Ovary (tissue), 10 donors: ENCODE measurements at places on chromosomes 5 and 9. TPM values are rescaled to one million over a fixed set of nuclear protein-coding genes. Genes with fewer than 3 reads are reported as not detected.

Gene GADD45G
- 59.0 TPM for polyA plus RNA-seq

DNA sequence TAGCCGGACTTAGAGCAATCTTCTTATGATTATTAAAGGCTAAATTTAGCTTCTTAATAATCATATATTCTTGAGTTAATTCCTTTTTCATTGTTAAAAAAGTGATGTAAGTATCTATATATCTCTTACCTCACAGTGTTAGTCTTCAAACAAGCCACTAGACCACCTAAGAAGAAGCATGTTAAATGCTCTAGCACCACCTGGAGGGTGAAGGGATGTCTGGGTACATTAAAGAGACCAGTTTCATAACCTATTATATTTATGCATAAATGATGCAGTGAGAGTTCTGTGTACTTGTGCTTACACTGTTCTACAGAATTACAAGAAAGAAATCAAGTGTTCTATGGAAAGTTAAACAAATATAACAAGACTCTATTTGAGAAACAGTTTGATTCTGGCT is 55.9 kb upstream of the SLCO6A1 start:
- no peak for DNase-seq

Gene ADGRD2
- polyA plus RNA-seq, result not detected

DNA sequence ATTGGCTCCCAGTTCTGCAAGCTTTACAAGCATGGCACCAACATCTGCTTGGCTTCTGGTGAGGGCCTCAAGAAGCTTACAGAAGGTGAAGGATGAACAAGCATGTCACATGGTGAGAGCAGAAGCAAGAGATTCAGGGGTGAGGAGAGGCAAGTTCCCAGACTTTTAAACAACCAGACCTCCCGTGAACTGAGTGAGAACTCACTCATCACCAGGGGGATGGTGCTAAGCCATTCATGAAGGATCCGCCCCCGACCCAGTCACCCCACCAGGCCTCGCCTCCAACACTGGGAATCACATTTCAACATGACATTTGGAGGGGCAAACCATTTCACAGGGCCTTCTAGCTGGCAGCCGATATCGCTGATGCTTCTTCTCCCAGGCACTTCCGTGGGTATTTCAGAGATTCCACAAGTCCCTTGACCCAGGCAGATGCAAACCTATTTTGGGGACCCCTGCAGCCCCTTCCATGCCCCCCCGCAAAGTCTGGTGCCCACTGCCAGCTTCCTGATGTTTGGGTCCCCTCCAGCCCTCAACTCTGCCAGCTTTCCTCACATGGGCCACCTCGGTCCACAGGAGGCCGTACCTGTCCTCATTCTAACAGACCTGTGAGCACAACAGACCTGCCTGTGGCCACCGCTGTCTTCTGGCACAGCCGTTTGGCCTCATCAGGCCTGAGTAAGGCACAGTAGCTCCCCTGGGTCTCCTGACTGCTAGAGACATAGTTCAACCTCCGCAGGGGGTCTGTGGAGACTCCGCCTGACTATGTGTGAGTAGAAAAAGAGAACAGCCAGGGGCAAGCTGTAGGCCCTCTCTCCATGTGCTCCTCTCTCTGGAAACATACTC is 60.7 kb upstream of the ANGPTL2 start:
- DNase-seq, result peak; percentile 37

- DNase-seq, result no peak
Observed at GRCh38 chr9:36970007-36970888, 63.8 kb downstream of the PAX5 start.

Gene TSSK1B
- polyA plus RNA-seq, result not detected

Gene WDR38
- not detected for polyA plus RNA-seq

DNA sequence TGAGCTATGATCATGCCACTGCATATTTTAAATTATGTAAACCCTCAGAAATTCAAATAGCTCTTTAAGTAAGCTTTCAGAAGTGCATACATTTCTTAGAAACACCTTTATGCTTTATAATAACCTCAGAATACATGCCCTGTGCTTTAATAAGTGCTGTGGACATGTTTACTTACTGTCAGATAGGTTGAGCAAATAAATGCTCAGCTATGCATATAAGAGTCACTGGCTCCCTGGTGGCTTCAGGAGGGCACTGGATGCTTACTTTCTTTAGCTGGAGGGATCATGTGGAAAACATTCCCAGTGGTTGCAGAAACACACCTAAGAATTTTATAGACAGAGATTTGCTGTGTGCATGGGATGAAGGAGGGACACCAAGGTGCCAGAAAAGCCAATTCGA is 74.4 kb downstream of the PDE6A start:
- DNase-seq, result no peak

GRCh38 chr5:36602704-36603321 is 3.6 kb upstream of the SLC1A3 start:
- DNase-seq, result no peak

DNA sequence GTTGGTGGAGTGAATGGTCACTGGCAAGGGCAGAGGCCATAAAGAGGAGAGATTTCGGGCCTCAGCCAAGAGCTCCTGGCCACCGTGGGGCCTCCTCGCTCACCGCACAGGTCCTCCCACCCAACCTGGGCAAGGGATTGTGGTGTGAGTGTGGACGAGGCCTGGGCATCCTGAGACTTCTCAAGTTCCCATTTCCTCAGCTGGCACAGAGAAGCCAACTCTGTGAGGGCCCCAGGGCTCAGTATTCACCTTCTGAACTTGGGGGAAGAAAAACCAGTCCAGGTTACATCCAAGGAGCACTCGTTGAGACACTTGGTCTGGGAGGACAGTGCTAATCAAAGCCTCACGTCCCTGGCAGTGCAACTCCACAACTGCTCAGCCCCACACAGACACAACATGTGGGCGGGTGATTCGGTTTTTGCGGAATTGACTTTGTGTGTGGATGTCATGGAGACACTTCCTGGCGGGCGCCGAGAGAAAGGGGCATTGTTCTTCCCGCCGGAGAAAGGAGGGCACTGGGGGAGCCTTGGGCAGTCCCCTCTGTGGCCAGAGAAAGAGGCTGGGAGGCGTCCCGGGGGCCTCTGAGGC is 28.5 kb upstream of the NKD2 start:
- DNase-seq, result no peak

Gene SCGB3A2
- polyA plus RNA-seq, result 0.36 TPM

GRCh38 chr5:180811623-180812124 is 9.1 kb upstream of the MGAT1 start:
- DNase-seq, result no peak

GRCh38 chr9:137620048-137620405 is 1.2 kb downstream of the EHMT1 start:
- no peak for DNase-seq

Gene ANGPTL2
- 27.5 TPM for polyA plus RNA-seq

Gene FOXD4L4
- polyA plus RNA-seq, result not detected

GRCh38 chr9:92180669-92181181 is 65.5 kb upstream of the SPTLC1 start:
- no peak for DNase-seq

- no peak for DNase-seq
Observed at GRCh38 chr5:11547730-11548129, 356.5 kb downstream of the CTNND2 start.

DNA sequence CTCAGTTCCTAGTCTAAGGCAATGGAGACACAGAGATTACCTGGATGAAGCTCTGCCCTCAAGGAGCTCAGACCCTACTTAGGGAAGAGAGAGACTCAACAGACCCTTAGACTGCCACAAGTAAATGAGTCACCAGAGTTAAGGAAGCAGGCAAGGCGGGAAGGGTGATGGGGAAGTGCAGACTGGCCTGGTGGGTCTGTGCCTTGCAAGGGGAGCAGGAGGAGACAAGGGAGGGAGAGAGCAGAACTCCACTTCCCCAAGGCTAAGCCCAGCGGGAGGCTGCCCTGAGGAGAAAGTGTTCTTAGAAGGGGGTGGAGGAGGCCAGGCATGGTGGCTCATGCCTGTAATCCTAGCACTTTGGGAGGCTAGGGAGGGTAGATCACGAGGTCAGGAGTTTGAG is 83.7 kb downstream of the HRH2 start:
- no peak for DNase-seq

Gene PCDHB14
- 4.5 TPM for polyA plus RNA-seq

DNA sequence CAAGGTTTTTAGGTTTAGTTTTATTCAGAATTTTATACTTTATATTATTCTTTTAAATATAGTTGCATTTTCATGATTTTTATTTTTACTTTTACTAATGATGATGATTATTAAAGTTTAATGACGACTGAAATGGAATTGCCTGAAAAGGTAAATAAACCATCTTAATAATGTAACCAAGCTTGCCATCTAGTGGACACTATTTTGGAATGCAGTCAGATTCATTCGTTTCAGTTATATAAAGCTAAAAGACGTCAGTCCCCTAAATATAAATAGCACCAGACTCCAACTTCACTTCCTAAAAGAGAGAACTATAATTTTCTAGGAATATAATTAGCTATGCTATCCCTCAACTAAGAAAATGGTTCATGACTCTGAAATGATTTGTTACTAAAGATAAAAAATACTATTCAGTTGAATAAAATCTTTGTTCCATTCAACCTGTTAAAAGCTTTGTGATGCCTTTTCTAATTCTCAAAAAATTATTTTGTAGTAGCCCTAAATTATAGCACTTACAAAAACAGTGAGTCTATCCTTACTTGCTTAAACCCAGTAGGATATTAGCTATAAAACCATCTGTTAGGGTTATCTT is 19.9 kb downstream of the ABITRAM start:
- DNase-seq, result no peak

DNA sequence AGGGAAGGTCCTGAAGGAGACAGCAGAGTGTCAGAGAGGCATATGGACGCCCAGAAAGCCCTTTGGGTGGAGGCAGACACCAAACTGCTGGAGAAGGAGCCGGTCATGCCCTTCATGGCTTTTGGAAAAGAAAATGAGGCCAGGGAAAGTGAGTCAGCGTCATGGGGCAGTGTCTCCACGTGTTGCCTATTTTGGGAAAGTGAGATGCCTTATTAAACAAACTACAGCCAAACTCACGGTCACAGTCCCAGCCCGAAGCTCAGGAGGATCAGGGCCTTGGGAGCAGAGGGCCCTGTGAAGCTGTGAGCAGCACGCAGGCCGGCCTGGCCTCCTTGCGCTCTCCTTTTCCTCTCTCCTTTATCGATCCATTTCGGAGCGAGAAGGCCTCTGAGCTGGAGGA is 25.0 kb downstream of the RGS3 start:
- no peak for DNase-seq
